Bone marrow (tissue), 2 donors: ENCODE measurements at places on chromosomes 1 and 21.

DNA sequence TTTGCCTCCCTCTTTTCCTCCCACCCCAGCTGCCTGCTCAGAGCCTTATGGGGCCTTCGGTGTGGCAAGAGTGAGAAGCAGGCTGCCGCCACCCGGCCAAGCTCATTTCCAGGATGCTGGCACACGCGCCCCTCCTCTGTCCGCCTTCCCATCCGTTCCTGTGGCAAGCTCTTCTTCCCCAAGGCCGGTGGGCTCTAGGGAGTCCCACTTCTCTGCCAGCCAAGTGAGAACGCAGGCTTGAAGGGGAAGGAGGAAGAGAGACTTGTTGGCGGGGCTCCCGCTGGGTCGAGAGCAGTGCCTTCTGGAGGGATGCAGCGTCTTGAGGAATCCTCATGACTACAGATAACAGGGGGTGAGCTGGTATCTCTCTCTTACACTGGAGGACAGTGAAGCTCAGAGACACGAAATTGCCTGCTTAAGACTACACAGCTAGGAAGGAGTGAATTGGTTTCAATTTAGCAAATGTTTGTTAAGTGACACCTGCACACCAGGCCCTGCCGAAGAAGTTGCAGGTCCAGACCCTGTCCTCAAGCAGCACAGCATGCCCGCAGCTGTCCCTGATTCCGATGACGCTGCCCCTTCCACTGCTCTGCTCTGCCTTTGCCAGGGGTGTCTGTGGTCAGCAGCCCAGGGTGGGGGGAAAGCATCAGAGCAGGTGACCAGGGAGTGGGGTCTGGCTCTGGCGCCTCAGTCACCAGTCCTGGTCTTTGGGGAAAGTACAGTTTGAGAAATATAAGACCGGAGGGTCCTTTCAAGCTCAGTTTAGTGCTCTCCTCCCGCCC is 40.1 kb upstream of the FOXO6 start:
- no peak for DNase-seq

DNA sequence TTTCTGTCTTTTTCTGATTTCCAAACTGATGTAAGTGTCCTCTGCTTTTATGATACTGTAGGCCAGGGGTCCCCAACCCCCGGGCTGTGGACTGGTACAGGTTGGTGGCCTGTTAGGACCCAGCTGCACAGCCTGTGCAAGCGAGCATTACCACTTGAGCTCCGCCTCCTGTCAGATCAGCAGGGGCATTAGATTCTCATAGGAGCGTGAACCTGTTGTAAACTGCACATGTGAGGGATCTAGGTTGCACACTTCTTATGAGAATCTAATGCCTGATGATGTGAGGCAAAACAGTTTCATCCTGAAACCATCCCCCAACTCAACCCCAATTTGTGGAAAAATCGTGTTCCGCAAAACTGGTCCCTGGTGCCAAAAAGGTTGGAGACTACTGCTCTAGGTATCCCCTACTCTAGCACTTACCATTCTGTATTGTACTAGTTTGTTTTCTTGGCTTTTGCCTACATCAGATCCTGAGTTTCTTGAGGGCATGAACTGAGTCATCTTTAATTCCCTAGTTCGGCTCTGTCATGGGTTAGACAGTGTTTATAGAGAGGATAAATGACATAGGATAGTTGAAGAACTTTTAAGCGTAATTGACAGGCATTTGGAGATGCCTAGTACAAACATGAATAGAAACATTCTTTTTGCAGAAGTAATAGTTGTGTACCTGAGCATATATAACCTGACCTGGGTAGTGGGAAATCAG is 4.1 kb downstream of the ABCD3 start:
- DNase-seq = no peak

DNA sequence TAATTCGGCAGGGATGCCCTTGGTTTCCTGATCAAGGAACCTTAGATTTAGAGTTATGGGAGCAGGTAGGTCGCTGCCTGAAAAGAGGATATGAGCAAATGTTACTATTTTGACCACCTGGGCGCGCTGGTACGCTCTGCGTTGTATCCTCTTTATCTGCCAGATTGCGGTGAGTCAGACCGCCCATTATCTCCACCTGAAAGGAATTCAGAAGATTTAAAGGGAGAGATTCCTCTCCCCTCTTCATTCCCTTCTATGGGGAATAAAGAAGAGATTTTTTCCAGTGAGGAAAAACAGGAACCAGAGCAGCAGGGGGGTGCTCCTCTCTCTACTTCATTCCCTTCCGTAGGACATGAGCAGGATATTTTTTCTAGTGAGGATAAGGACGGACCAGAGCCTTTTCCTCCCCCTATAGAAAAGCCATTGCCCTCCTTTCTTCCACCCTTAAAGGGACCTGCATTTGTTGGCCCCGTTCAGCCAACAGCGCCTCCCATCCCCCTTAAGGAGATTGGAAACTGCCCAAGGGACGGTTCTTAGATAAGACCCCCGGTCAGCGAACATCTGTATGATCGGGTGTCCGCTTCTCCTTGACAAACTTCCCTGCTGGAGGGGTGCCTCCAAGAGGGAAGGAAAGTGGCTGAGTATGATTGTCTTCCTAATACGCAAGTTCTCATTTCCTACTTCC is 34.1 kb downstream of the CLCA1 start:
- no peak for DNase-seq

- no peak for DNase-seq
These were observed 33.0 kb downstream of the KCNC4 start for GRCh38 chr1:110243146-110243545.

- DNase-seq = no peak
These were observed 107.0 kb downstream of the RHOU start for GRCh38 chr1:228842094-228842775.

DNA sequence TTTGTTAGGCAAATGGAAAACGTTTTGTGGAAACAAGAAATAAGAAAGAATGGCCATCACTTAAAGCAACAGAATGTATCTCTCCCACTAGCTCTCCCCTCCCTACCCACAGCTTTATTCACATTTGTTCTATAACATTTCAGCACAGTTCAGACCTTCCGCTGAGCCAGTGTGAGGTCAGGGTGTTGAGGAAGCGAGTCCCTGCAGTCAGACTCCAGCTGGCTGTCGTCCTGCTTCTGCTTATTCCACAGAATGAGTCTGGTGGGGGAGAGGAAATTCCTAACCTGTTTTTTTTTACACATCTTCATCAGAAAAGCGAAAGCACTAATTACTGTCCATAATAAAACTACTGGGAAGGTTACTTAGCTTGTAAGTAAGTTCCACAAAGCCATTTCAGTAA is 39.0 kb downstream of the MRPL39 start:
- DNase-seq = peak; percentile 16

GRCh38 chr1:12040457-12041051 is 21.3 kb downstream of the MIIP start:
- DNase-seq = no peak

- DNase-seq = no peak
These were observed 20.7 kb downstream of the DDX20 start for GRCh38 chr1:111776391-111776790.

DNA sequence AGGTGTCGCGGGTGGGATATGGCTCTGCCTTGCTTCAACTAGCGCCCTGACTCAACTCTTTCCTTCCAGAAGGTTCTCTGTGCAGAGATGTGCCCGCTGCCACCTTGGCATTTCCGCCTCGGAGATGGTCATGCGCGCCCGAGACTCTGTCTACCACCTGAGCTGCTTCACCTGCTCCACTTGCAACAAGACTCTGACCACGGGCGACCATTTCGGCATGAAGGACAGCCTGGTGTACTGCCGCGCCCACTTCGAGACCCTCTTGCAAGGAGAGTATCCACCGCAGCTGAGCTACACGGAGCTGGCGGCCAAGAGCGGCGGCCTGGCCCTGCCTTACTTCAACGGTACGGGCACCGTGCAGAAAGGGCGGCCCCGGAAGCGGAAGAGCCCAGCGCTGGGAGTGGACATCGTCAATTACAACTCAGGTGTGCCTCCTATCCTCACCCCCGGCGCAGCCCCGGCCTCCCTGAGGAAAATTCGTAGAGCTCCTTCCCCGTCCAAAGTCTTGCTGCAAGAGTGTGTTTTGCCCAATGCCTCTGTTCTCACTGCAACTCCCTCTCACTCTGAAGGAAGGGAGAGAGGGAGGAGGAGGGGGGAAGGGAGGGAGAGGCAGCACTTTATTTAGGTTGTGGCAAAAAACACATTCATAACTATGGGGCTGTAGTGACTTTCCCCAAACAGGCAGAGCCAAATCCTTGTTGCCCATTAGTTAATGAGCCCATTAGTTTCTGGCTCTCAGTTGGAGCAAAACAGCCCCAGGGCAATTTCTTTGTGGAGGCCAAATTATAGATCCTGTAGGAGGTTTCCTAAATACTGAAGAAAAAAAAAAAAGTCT is 4.3 kb downstream of the LHX9 start:
- no peak for DNase-seq
